A172 (cell line): ENCODE measurements at places on chromosomes 7 and 10. TPM values are rescaled to one million over a fixed set of nuclear protein-coding genes. Genes with fewer than 3 reads are reported as not detected.

NEBL gene
- total RNA-seq = 1.6 and 3.4 TPM in 2 replicates

TUBB8 gene
- total RNA-seq = not detected in 2 replicates

LRIT1 gene
- not detected in 2 replicates for total RNA-seq

CFAP69 gene
- total RNA-seq = 2.1 and 5.1 TPM in 2 replicates

NCF1 gene
- not detected in 2 replicates for total RNA-seq

OR2A5 gene
- total RNA-seq = not detected in 2 replicates

NACAD gene
- 5.9 and 6.6 TPM in 2 replicates for total RNA-seq

CCL24 gene
- total RNA-seq = 6.0 TPM in 1 of 2 replicates, not detected in the other

- no peak for DNase-seq
Measured at GRCh38 chr10:11866199-11866925, 43.2 kb downstream of the PROSER2 start.

DNA sequence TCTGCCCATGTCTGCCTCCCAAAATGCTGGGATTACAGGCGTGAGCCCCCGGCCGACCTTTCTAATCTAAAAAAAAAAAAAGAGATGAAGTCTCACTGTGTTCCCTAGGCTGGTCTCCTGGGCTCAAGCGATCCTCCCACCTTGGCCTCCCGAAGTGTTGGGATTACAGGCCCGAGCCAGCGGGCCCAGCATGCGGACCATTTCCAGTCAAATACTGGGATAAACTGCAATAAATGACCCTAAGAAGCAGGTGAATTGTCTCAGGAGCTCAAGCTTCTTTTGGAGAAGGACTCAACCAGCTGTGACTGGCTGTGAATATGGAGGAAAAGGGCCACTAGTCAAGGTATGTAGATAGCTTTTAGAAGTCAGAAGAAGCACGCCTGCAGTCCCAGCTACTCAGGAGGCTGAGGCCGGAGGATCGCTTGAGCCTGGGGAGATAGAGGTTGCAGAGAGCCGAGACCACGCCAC lies 550 bp upstream of the CREM start:
- DNase-seq = no peak

DNA sequence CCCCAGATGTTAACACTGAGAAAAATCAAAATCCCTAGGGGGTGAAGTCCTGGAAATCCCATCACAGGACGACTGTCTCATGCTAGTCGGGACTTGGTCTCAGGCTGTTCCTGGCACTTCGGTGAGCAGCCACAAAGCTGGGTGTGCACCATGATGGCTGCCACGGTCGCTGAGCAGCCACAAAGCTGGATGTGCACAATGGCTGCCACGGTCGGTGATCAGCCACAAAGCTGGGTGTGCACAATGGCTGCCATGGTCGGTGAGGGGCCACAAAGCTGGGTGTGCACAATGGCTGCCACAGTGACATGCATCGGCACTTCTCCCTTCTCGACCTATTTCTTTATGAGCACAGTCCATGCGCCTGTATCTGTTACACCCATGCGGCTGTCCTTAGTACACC lies 505.1 kb downstream of the TCERG1L start:
- DNase-seq = no peak

DNA sequence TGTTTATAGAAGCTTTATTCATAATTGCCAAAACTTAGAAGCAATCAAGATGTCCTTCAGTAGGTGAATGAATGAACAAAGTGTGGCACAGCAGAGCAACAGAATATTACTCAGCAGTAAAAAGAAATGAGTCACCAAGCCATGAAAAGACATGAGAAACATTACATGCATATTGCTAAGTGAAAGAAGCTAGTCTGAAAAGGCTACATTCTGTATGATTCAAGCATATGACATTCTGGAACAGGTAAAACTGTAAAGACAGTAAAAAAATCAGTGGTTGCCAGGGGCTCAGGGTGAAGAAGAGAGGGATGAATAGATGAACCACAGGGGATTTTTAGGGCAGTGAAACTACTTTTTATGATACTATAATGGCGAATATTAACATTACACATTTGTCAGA lies 80.9 kb upstream of the APBB1IP start:
- no peak for DNase-seq

DNA sequence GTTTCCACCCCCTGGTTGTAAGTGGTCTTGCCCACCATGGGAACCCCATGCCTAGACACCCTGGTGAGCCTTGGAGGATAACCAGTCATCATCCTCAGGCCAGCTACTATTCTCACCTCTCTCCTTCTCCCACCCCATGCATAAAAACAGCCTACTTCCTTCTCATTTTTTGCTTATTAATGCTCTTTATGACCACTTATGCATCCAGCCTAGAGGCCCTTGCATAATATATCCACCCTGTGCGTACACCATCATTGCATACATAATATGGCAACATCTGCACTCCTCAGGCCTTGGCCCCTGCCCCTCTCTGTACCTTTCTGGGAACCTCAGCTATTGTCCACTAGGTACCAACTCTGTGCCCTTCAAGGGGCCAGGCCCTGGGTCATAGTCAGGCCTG lies 91.0 kb downstream of the CDH23 start:
- no peak for DNase-seq

GRCh38 chr10:78218798-78219490 lies 185.3 kb downstream of the RPS24 start:
- DNase-seq = no peak

- no peak for DNase-seq
Measured at GRCh38 chr7:40753455-40753854, 618.6 kb downstream of the SUGCT start.

- no peak for DNase-seq
Measured at GRCh38 chr7:84122582-84123360, 71.8 kb downstream of the SEMA3A start.

- no peak for DNase-seq
Measured at GRCh38 chr7:29371472-29371871, 176.9 kb downstream of the CHN2 start.

- no peak for DNase-seq
Measured at GRCh38 chr7:4056552-4057288, 625.4 kb upstream of the FOXK1 start.

DNA sequence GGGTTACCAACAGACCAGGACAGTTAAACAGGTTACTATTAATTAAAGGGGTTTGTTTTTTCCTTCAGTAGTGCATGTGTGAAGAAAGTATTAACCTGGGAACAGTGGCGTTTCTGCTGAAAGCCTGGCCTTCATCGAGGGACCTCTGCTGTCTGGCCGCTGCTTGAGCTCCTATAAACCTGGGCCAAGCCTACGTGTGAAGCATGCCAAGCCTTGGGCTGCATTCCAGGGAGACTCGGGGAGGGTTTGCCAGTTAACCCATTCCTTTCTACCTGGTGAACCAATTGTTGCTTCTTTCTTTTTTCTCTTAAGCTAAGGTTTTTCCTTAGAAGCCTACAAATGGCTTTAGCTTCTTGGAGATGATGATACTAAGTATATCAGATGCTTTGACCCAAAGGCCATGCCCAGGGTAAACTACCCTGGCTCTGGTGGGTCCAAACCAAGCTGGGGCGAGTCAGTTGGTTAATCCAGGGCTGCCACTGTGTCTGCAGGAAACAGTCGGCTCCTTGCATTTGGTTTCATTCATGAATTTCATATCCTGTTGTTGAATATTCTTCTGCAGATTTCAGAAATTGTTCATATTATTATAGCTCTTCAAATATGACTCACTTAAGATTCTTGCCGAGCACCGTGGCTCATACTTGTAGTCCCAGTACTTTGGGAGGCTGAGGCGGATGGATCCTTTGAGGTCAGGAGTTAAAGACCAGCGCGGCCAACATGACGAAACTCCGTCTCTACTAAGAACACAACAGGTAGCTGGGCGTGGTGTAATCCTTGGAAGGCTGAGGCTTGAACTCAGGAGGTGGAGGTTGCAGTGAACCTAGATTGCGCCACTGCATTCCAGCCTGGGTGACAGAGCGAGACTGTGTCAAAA lies 23.8 kb downstream of the PFKP start:
- peak; percentile 80 for DNase-seq

GRCh38 chr10:121598263-121599249 lies at the start of gene FGFR2:
FGFR2 (minus strand) TSS chr10:121598444; CDS start chr10:121593817, 4,627 bp downstream.
- DNase-seq = peak; percentile 23

DNA sequence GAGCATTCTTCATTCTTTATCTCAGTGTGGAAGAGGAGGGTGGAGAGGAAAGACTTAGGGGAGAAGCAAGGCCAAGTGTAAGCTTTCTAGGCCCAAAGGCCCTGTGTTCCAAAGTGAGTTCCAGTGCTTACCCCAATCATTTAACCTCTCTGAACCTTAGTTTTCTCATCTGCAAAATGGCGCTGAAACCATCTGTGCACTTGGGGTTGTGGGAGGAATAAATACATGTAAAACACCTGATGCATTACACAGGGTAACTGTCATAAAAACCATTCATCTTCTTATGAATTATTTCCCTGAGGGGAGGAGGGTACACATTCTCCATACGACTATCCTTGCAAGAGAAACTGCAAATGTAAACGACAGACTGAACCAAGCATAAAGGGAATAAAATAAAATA lies 19.0 kb downstream of the PIK3AP1 start:
- DNase-seq = no peak

GRCh38 chr7:131674131-131674530 lies 117.7 kb upstream of the PODXL start:
- no peak for DNase-seq

- peak; percentile 93 for DNase-seq
Measured at GRCh38 chr7:107035446-107035845, 9.1 kb upstream of the PRKAR2B start.

DNA sequence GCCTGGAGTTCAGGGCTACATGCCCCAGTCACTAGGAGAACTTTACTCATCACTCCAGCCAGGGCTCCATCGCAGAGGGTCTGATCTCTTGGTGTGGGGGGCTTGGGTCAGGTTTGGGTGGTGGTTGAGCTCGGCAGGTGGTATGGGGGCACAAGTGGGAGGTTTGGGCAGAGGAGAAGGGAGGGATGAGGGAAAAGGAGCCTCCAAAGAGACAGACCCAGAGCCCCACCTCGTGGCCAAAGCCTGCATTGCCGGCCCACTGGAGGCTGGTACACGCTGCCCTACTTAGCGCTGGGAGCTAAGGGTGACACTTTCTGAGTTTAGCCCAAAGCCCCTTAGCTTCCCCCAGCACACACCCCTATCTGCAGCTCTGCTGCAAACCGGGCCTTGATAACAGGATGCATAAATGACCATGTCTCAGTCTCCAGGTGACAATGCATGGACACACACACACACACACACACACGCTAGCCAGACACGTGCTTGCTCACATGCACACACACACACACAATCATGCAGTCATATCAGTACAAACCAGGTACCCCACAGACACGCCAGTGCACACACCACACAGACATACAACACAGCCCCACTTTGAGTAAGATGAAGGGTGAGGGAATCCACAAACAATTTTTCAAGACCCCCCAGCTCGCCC lies 14.7 kb downstream of the LZTS2 start:
- peak; percentile 68 for DNase-seq

GRCh38 chr10:24893127-24893526 lies 59.3 kb downstream of the PRTFDC1 start:
- no peak for DNase-seq

- DNase-seq = peak; percentile 40
Measured at GRCh38 chr7:135147899-135148721, at the start of gene TMEM140. TMEM140 (plus strand) TSS chr7:135148072; CDS start chr7:135164442, 16,370 bp downstream.

DNA sequence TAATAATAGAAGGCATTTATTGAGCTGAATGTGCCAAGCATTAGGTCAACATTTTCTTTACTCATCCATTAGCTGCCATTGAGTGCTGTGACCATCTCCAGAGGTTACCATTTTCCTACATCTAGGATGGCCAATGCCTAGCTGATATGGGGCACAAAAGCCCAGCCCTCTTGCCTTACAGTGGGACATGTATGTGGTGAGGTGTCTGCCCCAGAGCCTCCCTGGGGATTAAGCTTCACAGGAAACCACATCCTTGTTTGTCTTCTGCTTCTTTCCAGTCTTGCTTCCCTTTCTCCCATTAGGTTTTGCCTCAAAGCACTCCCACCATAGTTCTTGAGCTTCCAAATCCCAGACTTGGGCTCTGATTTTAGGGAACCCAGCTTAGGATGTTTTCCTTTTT lies 258.7 kb downstream of the SORCS3 start:
- DNase-seq = no peak

DNA sequence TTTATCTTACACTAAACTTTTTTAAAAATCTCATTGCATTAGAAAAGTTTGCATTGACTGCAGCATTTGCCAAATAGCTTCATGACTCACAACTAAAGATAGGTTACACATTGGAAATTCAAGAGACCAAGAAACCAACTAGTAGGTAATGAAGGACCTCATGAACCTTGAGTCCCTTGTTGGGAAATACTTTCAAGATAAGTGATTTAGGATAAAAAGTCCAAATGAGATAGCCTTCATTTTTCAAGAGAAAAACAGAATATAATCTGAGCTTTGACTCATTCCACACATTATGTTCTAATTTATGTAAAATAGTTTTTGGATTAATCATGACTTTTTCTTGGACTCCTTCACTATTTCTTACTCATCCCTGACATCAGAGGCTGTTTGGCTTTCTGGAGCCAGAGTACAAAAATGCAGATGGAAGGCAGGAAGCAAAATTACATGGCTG lies 13.1 kb upstream of the LIPF start:
- peak; percentile 91 for DNase-seq

- peak; percentile 100 for DNase-seq
Measured at GRCh38 chr7:102875700-102876295, 37.0 kb upstream of the LRRC17 start.

DNA sequence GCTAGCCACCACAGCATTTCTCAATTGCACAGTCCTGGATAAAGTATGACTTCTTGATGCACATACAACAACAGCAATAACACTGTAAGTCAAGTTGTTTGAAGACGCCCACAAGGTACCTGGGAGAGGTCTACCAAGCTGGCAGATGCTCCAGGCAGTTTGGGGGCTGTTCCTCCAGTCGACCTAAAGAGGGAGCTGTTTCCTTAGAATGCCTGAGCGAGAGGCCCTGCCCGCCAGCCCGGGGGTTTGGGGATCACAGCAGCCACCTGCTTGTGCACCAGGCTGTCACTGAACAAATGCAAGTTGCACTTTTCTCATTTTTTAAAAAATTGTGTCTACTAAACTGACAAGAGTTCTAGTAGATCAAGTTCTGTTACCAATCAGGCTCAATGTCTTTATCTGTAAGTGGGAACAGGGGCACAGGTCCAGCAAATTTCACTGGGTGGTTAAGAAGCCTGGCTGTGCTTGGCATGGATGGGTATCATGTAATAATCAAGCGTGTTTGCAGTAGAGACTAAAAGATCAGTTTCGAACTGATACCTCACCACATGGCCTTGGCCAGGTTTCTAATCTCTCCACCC lies 193.8 kb upstream of the ADO start:
- peak; percentile 65 for DNase-seq

GRCh38 chr10:43109671-43110249 lies 28.5 kb upstream of the CSGALNACT2 start:
- no peak for DNase-seq

- peak; percentile 99 for DNase-seq
Measured at GRCh38 chr7:76069238-76069638, 21.3 kb downstream of the MDH2 start.
